ENCODE measurements at places on chromosomes 13 and 19.

DNA sequence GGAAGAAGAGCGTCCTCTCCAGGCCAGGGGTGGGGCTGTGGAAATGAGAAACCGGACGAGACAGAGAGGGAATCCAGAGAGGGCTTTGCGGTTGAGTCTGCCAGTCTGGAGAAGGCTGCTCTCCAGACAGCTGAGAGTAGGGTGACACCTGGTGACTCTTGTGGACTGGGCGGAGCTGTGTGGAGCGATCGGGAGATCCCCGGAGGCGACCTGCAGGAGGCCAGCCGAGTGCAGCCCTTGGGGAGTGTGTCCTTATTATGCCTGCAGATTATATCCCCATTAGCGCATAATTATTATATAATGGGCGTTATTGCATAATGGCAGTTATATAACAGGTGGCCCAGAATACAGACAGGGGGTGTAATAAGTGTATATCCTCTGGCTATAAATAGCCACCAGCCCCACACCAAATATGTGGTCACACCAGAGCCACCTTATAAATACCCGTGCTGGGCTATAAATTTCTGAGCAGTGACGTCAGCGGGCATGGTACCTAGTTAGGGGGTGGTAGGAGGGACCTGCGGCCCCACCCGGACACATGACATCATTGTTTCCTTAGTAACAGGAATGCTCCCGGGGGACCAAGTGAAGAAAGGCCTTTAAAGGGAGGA, 41.2 kb downstream of the NFIX start:
- DNase-seq = no peak

GRCh38 chr19:14339741-14340140, 41.5 kb upstream of the ADGRE5 start:
- no peak for DNase-seq

DNA sequence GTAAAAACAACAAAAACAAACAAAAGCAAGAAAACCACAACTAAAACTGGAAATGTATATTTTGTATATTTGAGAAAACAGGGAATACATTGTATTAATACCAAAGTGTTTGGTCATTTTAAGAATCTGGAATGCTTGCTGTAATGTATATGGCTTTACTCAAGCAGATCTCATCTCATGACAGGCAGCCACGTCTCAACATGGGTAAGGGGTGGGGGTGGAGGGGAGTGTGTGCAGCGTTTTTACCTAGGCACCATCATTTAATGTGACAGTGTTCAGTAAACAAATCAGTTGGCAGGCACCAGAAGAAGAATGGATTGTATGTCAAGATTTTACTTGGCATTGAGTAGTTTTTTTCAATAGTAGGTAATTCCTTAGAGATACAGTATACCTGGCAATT, 17.1 kb downstream of the KLF5 start:
- no peak for DNase-seq

DNA sequence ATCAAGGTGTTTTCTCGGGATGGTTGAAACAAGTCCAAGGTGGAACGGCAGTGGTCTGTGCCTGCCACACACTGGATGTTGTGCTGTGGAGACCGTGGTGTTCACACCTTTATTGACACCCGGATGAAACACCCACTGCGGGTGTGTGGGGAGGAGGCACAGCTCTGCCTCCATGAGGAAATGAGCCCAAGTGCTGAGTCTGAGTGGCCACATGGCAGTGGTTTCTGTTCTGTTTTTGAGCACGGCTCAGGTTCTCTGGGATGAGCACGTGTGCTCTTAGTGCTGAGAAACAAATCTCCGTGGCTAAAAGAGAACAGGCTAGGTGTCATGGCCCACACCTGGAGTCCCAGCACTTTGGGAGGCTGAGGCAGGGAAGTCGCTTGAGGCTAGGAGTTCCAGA, 29.5 kb downstream of the UPF1 start:
- no peak for DNase-seq

- DNase-seq = no peak
These were observed at the start of gene AMH for GRCh38 chr19:2249010-2249866. Gene AMH, plus strand, starts transcription at chr19:2249323. Its CDS starts 10 bp downstream, at chr19:2249333.
